ENCODE measurements at places on chromosomes 3 and 15.

DNA sequence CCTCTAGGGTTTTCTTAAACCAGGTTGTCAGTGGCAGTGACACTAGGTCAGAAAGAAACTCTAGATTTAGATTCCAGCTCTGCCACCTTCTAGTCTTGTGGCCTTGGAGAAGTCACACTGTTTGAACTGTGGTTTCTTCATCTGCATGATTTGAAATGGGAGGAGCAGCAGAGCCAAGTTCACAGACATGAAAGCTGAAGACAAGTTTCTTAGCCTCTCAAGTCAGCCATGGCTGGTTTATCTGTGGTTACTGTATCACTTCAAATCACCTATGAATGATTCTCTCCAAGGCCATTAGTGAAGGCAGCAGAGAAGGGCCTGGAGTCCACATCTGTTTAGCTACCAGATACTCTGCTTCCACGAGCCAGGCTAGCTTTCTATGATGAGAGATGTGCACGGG lies 15.6 kb downstream of the CLEC3B start:
- H3K4me1 ChIP-seq: peaks cover 27% of the 10 kb centered on the region
- DNase-seq: no peak
- H3K27ac ChIP-seq: no peak overlapping the region

GRCh38 chr3:187946981-187947380 lies 201.7 kb upstream of the BCL6 start:
- peaks cover 9% of the 10 kb centered on the region for H3K4me1 ChIP-seq
- H3K27me3 ChIP-seq: no peaks in the 10 kb centered on the region
- no peak for DNase-seq
- no peak overlapping the region for H3K27ac ChIP-seq
- no peaks in the 10 kb centered on the region for H3K36me3 ChIP-seq
- H3K4me3 ChIP-seq: no peak overlapping the region

GRCh38 chr15:54082836-54083492 lies 104.7 kb downstream of the UNC13C start:
- H3K4me3 ChIP-seq: no peak overlapping the region
- DNase-seq: no peak
- H3K27ac ChIP-seq: no peak overlapping the region
- no peaks in the 10 kb centered on the region for H3K4me1 ChIP-seq
- no peaks in the 10 kb centered on the region for H3K36me3 ChIP-seq

GRCh38 chr3:50242851-50243542 lies 7.0 kb downstream of the GNAI2 start:
- peak overlapping the region; percentile 88 for H3K27ac ChIP-seq
- peaks cover 100% of the 10 kb centered on the region for H3K4me1 ChIP-seq
- peaks cover 16% of the 10 kb centered on the region for H3K36me3 ChIP-seq
- no peaks in the 10 kb centered on the region for H3K27me3 ChIP-seq

DNA sequence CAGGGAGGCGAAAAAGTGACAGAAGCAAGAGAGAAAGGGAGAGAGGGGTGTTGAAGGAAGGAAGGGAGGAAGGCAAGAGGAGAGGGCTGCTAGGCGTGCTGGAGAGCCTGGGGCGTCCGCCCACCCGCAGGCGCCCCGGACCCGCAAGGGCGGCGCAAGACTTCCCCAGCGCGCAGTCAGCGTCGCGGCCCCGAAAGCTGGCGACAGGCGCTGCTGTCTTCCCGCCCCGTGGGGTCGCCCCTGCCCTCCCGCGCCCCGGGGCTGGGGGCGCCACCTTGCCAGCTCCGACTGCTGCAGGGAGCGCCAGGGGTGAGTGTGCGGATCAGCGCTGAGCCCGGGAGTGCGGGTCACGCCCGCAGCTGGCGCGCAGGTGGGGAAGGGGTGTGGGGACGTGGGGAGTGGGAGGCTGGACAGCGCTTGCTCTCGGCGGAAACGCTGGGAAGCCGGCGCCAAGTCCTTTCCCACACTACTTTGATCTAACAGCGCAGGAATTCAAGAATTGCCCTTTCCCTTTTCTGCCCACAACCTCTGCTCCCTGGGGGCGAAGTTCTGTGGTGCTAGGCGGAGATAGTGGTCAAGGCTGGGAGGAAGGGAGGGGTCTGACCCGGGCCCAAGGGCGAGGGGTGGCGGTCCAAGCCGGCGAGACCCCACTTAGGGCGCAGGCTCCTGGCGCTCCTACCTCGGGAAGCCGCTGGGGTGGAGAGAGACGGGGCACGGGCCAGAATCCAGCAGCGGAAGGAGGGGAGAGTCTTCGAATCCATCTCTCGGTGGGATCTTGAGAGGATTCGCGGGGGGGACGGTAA lies 266.1 kb downstream of the CGGBP1 start:
- DNase-seq: no peak
- H3K4me3 ChIP-seq: peak within 1 kb of the TSS; percentile 46
- no peaks in the 10 kb centered on the region for H3K36me3 ChIP-seq
- peaks cover 18% of the 10 kb centered on the region for H3K4me1 ChIP-seq
- H3K27me3 ChIP-seq: peaks cover 43% of the 10 kb centered on the region
- no peak within 1 kb of the TSS for H3K27ac ChIP-seq

DNA sequence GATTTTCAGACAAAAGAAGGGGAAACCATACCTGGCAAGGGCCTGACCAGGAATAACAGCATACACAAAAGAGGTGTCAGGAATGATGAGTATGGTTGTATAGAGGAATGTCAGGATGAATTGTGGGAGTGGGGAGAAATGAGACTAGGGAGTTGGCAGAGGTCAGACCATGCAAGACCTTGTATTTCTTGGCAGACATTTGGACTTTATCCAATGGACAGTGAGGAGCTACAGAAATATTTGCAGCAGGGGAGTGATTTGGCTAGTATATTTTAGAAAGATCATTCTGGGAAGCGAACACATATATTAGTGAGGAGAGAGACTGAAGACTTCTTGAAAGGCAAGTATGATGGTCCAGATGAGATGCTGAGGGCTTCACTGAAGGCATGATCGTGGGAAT lies 25.4 kb upstream of the ALPK3 start:
- no peaks in the 10 kb centered on the region for H3K27me3 ChIP-seq
- peaks cover 18% of the 10 kb centered on the region for H3K4me1 ChIP-seq
- no peaks in the 10 kb centered on the region for H3K36me3 ChIP-seq
- H3K4me3 ChIP-seq: no peak overlapping the region
- no peak overlapping the region for H3K27ac ChIP-seq
- no peak for DNase-seq

GRCh38 chr3:195259154-195259474 lies 11.8 kb downstream of the XXYLT1 start:
- H3K36me3 ChIP-seq: no peaks in the 10 kb centered on the region
- peak overlapping the region; percentile 91 for H3K27ac ChIP-seq
- H3K27me3 ChIP-seq: no peaks in the 10 kb centered on the region
- no peak for DNase-seq
- peaks cover 41% of the 10 kb centered on the region for H3K4me1 ChIP-seq

Data from esophagus muscularis mucosa (tissue), 4 donors.